Hematopoietic multipotent progenitor cell treated with erythropoietin and hydrocortisone succinate and interleukin-3 and kit ligand, for 8 days (in vitro differentiated cells): ENCODE measurements at places on chromosomes 2 and 18.

- DNase-seq: no peak
Measured at GRCh38 chr18:49031511-49032188, 80.9 kb upstream of the SMAD7 start.

GRCh38 chr2:109210431-109211200, 81.6 kb downstream of the SH3RF3 start:
- no peak for DNase-seq

DNA sequence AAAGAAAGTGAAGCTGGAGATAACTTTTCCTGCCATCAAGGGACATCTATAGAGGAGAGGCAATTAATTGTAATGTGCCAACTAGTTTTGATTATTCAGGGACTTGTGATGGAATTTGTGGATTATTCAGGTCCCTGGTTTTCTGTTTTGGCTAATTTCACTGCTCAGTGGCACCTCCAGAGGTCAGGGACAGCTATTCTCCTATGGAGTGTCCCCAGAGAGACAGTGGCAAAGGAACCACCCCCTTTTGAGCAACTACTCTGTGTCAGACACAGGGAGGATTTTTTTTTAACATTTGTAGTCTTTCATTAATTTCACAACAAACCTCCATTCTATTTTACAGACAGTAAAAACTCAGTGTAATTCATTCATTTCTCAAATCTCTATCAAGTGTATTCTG, 206.0 kb upstream of the SPRED2 start:
- no peak for DNase-seq

GRCh38 chr2:145038041-145038525, 518.2 kb upstream of the ZEB2 start:
- no peak for DNase-seq

- no peak for DNase-seq
Measured at GRCh38 chr2:2234398-2235195, 96.5 kb downstream of the MYT1L start.

GRCh38 chr2:36783246-36783645, 86.7 kb downstream of the VIT start:
- no peak for DNase-seq

DNA sequence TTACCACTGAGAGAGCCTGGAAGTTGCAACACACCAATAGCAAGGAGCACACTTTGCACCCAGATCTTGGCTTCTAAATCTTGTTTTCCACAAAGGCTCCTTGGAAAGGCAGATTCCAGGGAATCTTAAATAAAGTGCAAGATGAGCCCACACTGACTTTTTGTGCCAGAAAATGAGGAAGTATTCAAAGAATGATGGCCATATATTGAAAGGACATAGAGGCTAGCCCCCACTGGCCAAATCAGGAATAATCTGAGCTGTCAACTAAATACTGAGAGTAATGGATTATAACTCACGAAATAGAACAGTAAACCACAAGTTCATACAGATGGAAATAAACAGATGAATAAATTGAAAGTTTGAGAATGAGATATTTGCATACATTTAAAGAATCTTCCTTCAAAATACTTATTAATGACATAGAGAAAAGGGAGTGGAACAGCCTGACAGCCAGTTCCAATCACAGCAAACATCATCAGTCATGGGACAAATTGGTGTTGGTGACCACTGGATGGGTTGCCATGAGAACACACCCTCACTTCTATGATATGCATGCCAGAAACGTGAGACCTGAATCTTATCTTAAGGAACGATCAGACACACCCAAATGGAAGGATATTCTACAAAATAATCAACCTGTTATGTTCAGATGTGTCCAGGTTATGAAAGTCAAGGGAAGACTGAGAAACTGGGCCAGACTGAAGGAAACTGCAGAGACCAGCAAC, 12.2 kb upstream of the ACKR3 start:
- no peak for DNase-seq

DNA sequence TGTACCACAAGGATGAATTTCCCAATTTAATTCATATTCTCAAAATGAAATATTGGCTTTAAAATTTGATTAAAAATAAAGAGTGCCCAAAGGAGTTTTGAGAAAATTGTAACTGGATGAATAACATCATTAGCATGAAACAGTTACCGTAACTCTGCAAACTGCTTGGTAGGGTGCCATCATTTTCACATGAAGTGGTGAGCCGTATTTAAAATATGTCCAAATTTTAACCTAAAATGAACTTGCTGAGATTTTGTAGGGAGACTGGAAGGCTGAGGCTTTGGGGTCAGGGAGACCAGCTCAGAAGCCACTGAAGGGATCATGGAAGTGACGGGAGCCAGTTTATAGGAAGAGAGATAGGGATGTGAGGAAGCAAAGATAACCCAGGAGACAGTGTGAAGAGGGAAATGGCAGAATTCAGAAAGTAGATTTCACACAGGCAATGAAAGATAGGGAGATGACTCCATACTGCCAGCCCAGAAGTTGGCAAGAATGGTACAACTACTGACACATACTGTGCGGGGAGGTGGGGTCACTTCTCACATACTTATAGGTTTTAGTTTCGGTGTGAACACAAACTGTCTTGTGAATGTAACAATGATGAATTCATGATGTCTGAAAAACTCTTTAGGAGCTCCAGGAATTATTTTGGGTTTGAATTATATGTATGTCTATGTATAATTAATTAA, 53.8 kb downstream of the EFEMP1 start:
- DNase-seq: no peak

- no peak for DNase-seq
Measured at GRCh38 chr2:133485868-133486267, 82.4 kb downstream of the NCKAP5 start.

- DNase-seq: peak; percentile 7
Measured at GRCh38 chr2:174778085-174778981, 14.1 kb upstream of the CHRNA1 start.
